Stimulated activated CD4-positive, alpha-beta T cell treated with anti-CD3 and anti-CD28 coated beads, Interleukin-2, amount 100 ng/mL, for 48 hours (primary cell): ENCODE measurements at places on chromosomes 7 and 10.

DNA sequence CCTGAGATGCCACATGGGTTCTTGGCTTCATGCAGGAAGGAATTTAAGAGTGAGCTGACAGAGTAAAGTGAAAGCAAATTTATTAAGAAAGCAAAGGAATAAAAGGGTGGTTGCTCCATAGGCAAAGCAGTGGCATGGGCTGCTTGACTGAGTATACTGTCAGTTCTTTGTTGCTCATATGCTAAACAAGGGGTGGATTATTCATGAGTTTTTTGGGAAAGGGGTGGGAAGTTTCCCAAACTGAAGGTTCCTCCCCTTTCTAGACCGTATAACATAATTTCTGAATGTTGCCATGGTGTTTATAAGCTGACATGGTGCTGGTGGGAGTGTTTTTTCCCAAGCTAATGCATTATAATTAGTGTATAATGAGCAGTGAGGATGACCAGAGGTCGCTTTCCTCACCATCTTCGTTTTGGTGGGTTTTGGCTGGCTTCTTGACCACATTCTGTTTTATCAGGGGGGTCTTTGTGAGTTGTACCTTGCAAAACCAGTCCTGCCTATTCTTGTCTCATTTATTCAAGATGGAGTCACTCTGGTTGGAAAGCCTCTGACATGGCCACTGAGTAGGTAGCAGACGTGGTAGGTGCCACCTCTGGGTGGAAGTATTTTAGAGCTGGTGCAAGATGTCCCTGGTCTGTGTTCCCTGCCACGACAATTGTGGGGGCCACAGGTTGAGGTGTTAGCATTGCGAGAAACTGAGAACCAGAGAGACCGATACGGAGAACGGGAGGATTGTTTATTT lies 107.5 kb upstream of the SDK1 start:
- DNase-seq: no peak

- no peak for DNase-seq
These were observed 43.4 kb downstream of the ADCYAP1R1 start for GRCh38 chr7:31095286-31096197.

DNA sequence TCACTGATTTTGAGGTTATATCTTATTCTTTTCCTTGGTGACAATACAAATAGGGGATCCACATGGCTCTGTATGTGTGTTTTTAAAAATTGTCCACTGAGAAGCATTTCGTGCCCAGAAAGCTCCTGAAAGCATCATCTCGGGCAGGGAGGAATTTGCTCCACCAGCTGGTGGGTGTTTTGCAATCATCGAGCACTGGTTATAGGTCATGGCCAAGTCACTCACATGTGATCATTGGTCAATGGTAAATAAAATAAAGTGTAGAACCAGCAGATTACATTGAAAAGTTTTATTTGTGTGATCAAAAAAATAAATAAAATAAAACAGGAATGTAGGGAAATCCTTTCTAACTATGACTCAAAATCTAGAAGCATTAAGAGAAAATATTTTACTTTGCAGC lies 23.0 kb upstream of the SNX13 start:
- DNase-seq: no peak

GRCh38 chr10:67943917-67944316 lies 59.5 kb downstream of the SIRT1 start:
- no peak for DNase-seq

DNA sequence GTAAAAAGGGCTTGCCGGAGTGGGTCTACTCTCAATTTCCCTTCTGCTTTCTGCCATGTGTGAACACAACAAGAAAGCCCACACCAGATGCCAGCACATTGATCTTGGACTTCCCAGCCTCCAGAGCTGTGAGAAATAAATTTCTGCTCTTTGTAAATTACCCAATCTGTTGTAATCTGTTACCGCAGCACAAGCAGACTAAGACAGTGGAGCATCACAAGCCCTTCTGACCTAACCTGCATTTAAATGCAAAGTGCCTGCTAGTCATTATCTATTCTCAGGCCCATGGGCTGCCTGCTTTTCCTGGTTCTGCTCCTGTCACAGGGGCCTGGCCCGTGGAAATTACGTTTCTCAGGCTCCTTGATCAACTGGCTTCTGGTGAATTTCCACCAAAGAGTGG lies 199.3 kb upstream of the AUTS2 start:
- no peak for DNase-seq

DNA sequence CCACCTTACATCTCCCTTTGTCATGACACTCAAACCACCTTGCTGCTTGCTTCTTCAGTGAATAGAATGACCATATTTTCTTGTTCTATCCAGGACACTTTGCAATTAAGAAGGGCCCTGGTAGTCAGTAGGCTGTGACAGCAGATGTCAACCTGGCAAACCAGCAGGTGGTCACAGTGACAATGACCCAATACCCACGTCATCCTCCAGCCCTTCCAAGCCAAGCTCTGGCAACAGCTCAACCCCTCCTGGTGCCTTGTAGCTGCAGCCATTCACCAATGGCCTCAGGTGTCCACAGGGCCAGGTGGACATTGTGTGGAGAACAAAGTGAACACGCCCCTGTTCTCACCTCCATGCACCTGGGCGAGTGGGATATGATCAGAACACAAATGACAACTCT lies 87.6 kb upstream of the MACROH2A2 start:
- DNase-seq: no peak

- DNase-seq: no peak
These were observed 172.1 kb upstream of the MGMT start for GRCh38 chr10:129294944-129295343.

DNA sequence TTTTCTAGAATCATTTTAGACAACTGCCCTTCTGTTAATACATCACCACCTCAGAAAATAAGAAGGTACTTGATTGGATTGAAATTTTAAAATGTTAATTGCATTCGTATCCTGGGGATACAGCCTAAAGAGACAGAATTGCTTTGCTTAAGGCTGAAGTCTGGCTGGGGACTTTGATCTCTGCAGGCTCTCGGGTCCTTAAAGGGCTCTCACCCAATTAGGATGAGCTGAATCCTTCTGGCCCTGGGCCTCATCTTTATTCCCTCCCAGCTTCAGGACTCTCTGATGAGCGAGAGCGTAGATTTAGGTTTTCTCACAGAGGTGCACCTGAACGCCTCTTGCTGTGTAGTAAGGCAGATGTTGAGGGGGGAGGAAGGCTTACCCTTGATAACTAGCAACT lies 475.3 kb upstream of the C7orf33 start:
- no peak for DNase-seq

- DNase-seq: no peak
These were observed 8.5 kb downstream of the CASP2 start for GRCh38 chr7:143296686-143297085.

- DNase-seq: no peak
These were observed 694.1 kb downstream of the ANKRD7 start for GRCh38 chr7:118918556-118918955.

DNA sequence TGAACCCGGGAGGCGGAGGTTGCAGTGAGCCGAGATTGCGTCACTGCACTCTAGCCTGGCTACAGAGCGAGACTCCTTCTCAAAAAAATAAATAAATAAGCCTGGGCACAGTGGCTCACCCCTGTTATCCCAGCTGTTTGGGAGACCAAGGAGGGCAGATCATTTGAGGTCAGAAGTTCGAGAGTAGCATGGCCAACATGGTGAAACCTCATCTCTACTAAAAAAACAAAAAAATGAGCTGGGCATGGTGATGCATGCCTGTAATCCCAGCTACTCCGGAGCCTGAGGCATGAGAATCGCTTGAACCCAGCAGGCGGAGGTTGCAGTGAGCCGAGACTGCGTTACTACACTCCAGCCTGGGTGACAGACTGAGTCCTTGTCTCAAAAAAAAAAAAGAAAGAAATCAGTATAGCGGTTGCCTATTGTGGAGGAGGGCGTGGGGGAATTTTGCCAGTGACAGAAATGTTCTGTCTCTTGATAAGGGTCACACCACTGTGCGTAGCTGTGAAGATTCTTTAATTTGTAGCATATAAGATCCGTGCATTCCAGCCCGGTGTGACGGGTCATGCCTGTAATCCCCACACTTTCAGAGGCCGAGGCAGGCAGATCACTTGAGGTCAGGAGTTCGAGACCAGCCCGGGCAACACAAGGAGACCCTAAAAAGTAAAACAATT lies 17.9 kb upstream of the EIF3B start:
- no peak for DNase-seq

- no peak for DNase-seq
These were observed 274.6 kb downstream of the TNS3 start for GRCh38 chr7:47307311-47307710.
